ENCODE measurements at places on chromosomes 12 and 14.
A peak's percentile ranks its signal among the peaks of the same experiment; 100 is the strongest.

DNA sequence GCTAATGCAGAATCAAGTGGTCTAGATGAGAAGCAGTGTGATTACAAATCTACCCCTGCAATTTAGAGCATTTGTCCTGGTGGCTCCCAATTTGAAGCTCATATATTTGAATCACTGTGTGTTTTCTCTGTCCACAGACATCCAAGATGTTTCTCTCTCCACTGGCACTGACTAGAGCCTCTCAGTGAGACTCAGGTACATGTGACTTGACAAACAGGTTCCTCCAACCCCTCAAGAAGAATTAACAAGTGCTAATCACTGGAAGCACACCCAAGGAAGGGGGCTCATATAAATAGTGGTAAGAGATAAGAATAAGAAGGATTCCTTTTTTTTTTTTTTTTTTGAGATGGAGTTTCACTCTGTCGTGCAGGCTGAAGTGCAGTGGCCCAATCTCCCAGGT is 20.5 kb downstream of the OR10G2 start:
- no peak for DNase-seq

DNA sequence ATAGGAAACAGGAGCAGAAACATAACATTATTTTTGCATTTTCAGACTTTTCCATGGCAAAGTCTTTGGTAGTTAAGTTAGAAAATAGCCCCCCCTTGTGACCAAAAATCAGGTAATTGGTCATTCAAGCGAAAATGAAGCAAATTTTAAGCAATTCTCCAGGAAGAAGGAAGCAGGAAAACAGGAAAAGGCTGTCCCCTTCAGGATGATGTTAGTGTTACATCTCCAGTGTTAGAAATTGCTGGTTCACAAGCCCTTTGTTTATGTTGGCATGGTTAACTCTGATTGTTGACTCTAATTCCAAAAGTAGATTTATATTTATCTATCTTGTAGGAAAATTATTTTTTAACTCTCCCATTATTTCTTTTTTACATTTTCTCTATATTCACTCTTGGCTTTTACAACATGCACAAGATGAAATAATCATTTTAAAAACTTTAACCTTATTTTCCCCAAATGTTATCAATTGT is 18.8 kb upstream of the GAS2L3 start:
- peak; percentile 32 for DNase-seq

- no peak for DNase-seq
Observed at GRCh38 chr12:122732170-122732569, 1.5 kb upstream of the HCAR1 start.

DNA sequence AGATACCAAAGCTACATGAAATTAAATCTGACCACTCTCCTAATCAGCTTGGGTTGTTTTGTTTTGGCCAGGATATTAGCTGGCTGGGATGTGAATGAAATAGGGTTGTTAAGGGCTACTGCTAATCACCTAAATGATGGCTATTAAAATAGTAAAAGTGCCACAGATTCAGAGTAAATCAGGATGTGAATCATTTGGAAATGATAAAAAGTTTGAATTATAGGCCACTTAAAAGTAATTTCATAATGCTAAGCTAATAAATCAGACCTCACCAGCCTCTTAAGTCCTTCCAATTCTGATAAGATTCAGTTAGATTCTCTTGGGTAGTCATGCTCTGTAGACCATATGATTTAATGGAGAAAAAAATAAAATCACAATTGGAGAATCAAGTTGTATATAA is 12.0 kb downstream of the HELB start:
- DNase-seq = no peak

DNA sequence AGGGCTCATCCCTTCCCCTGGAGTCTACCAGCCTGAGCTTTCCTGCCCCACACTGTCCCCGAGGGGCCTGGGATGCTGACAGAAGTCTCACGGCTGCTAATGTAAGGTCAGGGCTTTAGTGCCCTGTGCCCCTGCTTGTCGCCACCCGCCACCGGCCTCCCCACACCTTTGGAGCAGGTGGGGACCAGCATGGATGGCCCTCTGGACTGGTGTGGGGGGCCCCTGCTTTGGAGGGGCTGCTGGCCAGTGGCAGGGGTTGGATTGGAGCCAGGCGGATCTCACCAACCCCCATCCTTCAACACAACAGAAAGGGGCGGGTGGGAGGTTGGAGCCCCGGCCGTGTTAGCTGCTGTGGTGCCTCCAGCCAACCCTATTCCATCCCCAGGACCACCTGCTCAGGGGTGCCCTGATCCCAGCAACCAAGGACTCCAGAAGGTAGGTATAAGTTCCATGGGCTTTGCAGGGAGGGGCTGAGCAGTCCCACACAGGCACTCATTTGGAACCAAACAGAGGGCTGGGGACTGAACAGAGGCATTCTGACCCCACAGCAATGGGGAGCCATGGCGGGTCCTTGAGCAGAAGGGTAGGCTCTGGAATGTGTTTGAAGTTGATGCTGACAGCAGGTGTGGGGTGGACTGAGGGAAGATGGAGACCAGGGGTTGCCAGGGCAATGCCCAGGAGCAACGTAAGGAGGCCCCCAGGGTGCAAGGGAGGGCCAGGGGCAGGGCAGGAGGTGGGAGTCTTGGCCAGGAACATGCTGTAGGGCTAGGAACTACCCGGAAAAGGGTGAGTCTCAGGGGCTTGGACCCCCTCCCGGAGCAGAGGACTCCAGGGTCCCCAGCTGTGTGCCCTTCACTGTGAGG is 145.1 kb upstream of the C14orf180 start:
- peak; percentile 24 for DNase-seq

DNA sequence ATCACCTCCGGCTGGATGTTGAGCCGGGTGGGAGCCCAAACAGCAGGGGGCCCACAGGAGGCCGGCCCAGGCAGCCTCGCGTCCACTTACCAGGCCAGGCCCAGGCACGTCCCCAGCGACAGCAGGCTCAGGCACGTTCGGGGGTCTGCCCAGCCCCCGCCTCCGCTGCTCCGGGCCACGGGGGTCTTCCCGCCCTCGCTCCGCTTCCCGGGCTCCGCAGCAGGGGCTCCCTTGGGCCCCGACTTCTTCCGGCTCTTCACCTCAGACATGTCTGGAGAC is 216 bp downstream of the IKBIP start:
- peak; percentile 25 for DNase-seq

- no peak for DNase-seq
Observed at GRCh38 chr12:24600551-24600950, 348.4 kb downstream of the BCAT1 start.

- no peak for DNase-seq
Observed at GRCh38 chr12:113798552-113798951, 167.6 kb downstream of the RBM19 start.

DNA sequence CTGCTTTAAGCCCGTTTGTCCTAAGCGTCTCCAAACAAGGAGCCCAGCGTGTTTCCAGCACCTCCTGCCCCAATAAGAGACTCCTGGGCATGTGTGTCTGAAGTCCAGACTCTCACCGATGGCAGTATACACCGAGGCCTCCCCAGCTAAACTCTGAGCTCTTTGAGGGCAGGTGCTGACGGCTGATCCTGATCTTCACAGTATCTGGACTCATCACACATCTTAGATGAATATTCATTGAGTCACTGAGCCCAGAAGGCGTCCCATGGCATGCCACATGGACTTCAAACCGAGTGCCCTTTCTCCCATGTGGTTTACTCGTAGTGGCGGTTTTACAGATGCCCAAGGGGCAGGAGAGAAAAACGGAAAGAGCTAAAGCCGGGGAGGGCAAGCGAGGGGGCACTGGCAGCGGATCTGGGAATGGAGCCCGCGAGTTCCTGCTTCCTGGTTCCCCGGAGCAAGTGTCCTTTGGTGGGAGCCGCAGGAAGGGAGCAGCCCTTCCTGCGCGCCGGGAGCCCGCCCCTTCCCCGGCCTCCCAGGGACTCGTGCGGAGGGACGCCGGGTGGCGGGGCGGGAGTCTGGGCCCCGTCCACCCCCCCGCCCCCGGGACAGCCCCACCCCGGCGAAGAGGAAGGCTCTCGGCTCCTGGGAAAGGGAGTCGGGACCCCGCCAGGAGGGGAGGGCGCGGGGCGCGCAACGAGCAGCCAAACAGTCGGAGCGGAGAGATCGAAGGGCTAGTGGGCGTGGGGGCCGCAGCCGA is 585 bp upstream of the TEAD4 start:
- DNase-seq = no peak

GRCh38 chr14:96408608-96409007 is 16.7 kb downstream of the AK7 start:
- DNase-seq = no peak

DNA sequence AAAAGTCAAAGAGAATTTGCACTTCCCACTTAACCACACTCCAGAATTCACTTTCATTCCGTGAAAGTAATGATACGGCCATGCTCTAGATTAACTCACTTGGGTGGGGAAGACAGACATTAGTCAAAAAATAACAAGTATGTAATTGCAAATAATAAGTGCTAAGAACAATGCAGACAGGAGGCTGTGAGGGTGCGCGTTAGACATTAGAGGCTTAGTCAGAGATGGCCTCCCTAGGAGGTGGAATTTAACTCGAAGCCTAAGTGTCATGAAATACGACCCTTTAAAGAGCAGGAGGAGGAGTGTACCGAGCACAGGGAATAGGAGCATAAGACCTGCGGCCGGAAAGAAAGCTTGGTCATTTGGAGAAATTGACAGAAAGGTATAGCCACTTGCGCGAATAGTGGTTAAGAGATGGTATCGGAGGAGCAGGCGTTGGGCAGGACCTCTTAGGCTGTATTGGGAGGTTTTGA is 628 bp downstream of the SNRPF start:
- no peak for DNase-seq

DNA sequence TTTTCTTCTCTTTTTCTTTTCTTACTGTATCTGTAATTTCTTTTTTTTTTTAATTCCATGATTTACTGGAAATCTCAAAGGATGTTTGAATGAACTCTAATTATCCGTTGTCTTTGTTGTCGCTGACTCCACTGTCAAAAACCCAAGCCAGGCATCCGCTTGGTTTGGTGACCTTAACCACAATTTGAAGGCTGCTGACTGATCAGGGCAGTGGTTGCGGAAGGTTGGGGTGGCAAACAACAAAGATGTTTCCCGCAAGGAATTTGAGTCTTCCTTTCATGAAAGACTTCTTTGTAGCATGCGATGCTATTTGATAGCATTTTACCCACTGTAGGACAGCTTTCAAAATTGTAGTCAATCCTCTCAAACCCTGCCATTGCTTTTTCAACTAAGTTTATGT is 1013.8 kb downstream of the DIO2 start:
- no peak for DNase-seq

- DNase-seq = no peak
Observed at GRCh38 chr14:87626266-87626665, 366.7 kb downstream of the GALC start.

- DNase-seq = no peak
Observed at GRCh38 chr12:101607894-101608293, 13.1 kb downstream of the MYBPC1 start.
